ENCODE measurements at places on chromosomes 1 and 21. TPM values are rescaled to one million over a fixed set of nuclear protein-coding genes. Genes with fewer than 3 reads are reported as not detected.
A peak's percentile ranks its signal among the peaks of the same experiment; 100 is the strongest.

DPT gene
- 15.9 TPM for total RNA-seq

SDC3 gene
- 68.2 TPM for total RNA-seq

DNA sequence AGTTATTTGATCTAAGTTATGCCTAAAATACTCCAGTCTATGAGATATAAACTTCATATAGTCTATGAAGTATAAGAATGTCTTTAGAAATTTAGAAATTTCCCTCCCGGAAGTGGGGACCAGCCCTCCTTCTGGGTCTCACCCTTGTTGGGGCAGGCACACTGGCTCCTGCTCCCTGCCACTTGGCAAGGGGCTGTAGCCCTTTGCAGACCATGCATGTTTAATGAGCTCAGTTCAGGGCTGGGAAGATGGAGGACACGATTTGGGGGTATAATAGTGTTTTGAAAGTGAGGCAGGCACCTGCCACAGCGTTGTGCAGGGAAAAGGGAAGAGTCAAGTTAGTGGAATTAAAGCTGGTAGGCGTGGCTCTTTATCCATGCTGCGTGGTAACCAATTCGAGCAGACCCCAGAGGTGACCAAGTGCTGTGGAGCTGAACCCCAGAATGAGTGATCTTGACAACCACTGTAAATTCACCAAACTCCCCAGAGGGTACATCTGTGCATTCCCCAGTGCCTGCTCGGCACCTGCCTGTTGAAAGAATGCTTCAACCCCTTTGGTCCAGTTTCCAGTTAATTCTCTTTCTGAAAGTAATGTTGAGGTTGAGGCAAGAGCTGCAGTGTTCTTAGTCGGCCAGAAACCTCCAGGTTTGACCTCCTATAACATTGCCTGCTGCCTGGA lies 79.6 kb downstream of the DOP1B start:
- no peak for DNase-seq

GRCh38 chr21:46503922-46504550 lies 45.3 kb downstream of the DIP2A start:
- DNase-seq: no peak

DNA sequence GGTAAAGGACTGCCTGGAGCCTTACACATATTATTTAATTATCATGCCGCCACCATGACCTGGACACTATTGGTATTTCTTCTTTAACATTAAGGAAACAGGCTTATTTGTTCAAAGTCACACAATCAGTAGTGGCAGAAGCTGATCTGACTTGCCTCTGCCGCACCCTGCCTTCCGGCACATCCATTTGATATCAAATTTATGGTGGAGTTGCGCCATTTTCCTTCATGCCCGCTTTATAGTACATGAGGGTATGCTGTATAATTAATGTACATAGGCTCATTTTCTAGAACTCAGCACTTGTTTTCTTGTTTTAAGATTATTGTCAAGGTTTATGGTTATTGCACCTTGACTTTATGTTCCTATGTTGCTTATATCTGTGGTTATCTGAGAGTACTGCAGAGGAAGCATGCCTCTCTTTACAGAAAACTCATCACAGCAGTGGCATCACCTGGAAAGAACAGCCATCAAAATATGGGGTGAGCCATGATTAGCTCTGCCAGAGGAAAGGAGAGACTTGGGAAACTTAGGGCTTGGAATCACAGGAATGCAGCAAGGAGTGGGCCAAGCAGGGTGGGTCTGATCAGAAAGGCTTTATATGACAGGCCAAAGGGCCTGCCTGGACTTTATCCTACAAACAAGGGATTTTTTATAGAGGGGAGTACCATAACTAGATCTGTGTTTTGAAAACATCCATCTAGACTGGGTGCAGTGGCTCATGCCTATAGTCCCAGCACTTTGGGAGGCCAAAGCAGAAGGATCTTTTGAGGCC lies 72.2 kb upstream of the GJB5 start:
- peak; percentile 26 for DNase-seq
